T-cell (primary cell): ENCODE measurements at places on chromosomes 6 and 20.

- no peak for DNase-seq
Observed at GRCh38 chr20:57377350-57377749, 13.8 kb upstream of the RBM38 start.

DNA sequence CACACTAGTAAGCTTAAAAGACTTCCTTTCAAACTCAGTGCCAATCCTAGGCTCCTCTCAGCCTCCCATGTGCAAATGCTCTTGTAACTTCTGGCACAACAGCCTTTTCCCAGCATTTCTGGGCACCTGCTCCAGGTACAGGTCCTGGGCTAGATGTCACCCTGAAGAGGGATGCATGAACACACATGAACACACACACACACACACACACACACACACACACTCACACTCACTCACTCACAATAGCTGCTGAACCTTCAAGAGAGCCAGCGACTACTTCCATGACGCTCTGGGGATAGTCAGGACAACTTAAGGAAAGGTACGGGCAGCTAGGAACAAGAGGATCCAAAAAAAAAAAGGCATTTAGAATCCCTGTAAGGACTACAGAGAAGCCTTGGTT, 122.8 kb downstream of the INSM1 start:
- DNase-seq, result no peak

DNA sequence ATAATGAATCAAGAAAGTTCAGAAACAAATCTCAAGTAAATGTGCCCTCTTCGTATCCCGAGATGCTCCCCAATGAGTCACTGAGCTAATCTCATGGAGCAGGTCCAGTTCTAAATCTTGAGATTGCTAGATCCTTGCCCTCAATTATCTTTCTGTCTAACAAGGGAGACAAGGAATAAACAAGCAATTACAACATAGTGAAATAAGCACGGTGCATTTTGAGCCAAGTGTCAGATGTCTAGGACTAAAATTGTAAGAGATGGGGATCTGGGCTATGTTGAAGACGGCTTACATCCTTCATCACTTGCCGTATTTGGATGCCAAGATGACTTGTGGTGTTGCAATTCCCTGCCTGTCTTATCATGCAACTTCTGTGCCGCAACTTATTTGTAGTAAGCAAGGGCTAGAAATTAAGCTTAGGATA, 56.5 kb upstream of the ADGRF1 start:
- DNase-seq, result no peak

DNA sequence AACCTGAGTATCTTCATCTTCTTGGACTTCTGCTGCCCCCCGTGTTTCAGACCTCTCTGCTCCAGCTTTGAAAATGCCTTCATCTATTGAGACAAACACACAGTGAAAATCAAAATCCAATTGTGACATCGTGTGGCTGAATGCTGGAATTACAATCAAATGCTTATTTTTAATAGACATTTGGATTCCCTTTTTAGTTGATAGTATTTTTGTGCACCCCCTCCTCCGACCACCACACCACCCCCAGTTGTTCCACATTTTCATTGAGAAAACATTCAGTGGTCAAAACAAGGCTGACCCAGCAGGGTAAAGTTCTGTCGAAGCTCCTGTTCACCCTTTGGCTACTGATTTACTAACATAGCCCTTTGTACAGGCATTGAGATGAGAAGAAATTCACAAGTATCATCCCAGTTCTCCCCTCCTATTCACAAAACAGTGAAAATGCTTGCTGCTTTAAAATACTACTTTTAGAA, 79.0 kb downstream of the NRSN1 start:
- no peak for DNase-seq

DNA sequence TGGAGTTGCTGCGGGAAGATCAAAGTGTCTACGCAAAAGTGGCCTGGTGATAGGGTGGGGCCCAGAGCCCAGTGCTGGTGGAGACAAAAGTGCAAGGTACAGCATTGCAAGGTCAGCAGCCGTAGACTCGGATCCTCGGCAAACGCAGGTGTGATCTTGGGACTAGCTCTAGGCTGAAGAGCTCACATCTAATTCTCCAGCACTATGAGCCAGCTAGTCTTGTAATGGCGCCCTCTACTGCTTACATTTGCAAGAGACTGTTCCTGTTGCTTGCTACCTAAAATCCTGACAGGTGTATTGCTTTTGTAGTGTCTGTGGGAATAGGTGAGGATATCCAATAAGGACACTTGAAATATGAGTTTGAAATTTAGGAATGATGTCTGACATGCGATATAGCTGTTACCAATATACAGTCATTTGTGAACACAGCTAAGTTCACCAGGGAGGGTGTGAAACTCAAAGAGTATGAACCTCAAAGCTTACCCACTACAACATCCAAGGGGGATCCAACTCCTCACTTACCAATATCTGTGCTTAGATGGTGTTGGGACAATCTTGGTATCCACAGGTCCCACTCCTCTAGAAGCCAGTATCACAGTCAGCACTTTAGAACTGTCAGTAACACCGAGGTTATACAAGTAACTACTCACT, 58.4 kb downstream of the PDE7B start:
- peak; percentile 20 for DNase-seq

DNA sequence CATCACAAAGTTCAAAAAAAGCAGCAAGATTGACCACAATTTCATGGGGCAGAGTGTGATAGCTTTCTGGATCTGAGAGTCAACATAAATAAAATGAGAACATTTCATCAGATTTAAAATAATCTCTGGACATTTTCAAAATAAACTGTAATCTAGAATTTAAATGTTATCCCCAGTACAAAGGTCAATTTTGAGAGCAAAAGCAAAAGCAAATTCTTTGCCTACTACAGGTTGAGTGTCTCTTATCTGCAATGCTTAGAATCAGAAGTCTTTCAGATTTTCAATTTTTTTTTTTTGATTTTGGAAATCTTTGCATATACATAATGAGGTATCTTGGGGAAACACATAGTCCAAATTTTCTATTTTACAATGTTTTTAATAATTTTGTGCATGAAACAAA, 67.6 kb upstream of the LYRM2 start:
- DNase-seq, result no peak

- no peak for DNase-seq
Observed at GRCh38 chr20:588476-588875, 21.6 kb downstream of the TCF15 start.

GRCh38 chr6:122620428-122620827, 10.2 kb downstream of the PKIB start:
- DNase-seq, result no peak

DNA sequence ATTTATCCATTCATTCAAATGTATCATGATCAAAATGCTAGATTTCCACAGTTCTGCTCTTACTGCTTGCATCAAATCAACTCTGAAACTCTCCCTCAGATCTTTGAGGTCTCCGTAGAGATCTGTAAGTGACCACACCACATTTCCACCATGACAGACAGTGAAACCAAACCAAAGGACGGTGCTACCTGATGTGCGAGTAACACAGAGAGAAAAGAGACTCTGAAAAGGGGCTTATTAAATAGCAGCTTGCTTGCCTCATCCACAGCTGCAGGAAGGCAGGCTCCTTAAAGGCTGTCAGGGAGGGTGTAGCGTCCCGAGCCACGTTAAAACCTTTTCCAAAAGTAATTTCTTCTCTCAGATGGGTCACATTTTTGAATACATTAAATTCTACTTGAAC, 335.8 kb downstream of the PACRG start:
- no peak for DNase-seq

DNA sequence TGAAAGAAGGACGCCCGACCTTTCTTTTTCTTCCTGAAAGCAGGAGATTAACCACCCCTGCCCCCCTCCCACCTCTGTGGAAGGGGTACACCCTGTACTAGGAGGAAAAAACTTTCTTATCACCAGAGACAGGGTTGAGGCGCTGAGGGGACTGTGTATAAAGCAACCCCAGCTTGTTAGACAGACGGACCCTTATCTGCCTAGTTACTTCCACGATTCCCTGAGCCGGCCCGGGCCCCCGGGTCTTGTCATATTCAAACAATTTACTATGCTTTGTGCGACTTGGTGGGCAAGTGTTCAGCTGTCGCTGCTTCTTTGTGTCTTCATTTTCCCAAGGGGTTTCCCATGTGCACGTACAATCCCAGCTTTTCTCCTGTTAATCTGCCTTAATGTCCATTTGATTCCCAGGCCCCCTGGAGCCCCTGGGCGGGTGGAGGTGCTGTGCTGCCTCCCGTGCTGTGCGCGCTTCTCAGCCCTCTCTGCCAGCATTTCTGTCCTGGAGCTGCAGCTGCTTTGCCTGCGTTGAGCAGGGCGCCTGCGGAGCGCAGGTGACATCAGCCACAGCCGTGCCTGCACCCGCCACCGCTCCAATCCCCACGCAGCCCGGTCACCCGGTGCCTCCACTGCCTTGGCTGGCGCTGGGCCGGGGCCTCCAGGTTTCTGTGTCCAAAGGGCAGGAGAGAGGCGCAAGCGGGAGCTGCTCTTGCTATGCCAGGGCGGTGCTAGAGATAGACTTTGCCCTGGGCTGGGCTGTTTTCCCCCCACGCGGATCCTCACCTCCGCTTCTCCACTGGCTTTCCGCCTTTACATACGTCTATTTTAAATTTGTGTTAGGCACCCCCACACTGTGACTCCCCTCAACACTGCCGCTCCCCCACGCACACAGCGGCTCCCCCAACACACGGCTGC, 96.2 kb downstream of the TTLL2 start:
- no peak for DNase-seq

- DNase-seq, result no peak
Observed at GRCh38 chr6:36650848-36651478, 27.6 kb upstream of the CDKN1A start.

DNA sequence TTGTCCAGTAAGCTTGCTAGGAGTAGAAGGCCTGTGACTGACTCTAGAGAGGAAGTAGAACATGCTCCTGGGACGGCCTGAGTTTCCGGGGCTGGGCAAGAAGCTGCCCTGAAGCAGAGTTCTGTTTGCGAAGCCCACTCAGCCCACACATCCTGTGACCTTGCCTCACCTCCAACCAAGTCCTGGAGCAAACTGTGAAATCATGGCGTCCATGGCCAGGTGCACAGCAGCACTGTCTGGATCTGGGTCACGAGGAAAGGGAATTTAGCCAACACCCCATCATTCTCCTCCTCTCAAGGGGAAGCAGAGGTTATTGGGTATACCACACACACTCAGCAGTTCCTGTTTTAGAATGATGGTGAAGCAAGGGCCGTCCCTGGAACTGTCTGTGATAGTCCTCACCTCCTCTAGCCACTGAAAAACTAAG, 87.5 kb downstream of the CRYBG1 start:
- peak; percentile 18 for DNase-seq

- DNase-seq, result no peak
Observed at GRCh38 chr6:105587349-105588122, 184.7 kb upstream of the PREP start.

- DNase-seq, result no peak
Observed at GRCh38 chr6:55839080-55839479, 36.3 kb downstream of the BMP5 start.

DNA sequence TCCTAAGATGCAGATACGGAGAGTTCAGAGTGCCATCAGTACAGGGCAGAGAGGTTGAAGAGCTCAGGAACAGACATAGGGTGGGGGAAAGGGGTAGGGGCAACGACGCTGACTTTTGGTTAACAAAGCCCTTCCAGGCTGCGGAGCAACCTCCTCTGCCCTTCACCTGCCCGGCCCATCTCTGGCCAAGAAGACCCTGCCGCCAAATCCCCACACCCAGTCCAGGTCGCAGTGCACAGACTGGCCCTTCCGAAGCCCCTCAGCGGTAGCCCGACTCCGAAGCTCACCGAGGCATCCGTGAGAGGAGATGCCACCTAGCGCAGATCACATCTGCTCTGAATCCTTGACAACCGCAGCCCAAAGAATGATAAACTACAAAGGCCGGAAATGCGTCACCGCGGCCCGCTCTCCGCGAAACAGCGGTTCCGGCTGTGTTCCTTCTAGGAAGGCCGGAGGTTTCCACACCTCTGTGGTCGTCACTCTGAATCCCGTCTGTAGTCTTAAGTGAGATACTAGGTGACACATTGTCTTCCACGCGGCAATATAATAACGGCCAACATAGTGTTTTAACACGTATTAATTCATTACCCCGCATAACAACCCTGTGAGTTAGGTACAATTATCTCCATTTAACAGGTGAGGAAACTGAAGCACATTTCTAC, at the start of gene ZSCAN23:
TSS of gene ZSCAN23 (minus strand) at position 380 of the 662 bp plus-strand sequence. CDS start 7,225 bp downstream, outside the sequence.
- DNase-seq, result peak; percentile 86

GRCh38 chr20:5843054-5843592, 92.9 kb downstream of the SHLD1 start:
- no peak for DNase-seq

- DNase-seq, result peak; percentile 80
Observed at GRCh38 chr20:32277361-32278198, at the start of gene KIF3B. TSS of gene KIF3B (plus strand) at chr20:32277651. CDS start at chr20:32309778, 32,127 bp downstream.

DNA sequence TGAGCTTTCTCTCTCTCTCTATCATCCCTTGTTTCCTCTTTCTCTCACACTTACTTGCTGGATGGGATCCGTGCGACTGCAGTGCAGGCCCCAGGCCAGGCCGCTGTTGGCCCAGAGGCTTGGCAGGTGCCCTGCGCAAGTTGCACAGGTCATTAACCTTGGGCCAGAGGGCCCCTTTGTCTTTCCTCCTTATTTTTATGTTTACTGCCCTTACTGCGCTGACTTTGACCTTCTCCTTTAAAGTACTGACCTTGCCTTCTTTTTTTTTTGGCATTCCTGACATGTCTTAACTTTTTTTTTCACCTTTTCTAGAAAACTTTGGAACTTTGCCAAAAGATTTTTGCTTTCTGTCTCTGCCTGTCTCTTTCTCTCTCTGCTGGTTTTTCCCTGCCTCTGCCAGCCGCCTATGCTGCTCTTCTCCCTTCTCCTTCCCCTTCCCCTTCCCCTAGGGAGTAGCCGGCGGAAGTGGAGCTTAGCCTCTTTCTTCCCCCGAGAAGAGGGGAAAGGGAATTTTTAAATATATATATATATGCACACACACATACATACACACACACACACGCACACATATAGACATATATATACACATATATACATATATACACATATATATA, 59.6 kb upstream of the CDH4 start:
- DNase-seq, result no peak

GRCh38 chr6:139249395-139249794, 42.4 kb downstream of the TXLNB start:
- DNase-seq, result no peak

- DNase-seq, result no peak
Observed at GRCh38 chr6:85887461-85887860, 244.8 kb upstream of the SYNCRIP start.

DNA sequence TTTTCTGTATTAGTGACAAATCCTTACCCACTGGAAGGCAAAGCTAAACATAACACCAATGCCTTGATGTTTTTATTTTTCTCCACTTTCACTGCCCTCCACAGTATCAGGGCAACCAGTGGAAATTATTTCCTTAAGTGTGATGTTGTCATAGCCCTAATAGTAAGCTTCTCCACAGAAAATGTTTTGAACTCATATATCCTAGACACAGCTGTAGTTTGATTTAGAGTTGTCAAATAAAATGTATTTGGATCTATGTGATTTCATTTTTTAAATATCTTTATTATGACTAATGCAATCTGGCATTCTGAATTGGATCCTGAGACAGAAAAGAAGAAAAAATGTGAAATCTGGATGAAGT, 70.9 kb upstream of the UFL1 start:
- DNase-seq, result no peak

- DNase-seq, result peak; percentile 28
Observed at GRCh38 chr6:130381459-130382380, 15.9 kb downstream of the TMEM200A start.

DNA sequence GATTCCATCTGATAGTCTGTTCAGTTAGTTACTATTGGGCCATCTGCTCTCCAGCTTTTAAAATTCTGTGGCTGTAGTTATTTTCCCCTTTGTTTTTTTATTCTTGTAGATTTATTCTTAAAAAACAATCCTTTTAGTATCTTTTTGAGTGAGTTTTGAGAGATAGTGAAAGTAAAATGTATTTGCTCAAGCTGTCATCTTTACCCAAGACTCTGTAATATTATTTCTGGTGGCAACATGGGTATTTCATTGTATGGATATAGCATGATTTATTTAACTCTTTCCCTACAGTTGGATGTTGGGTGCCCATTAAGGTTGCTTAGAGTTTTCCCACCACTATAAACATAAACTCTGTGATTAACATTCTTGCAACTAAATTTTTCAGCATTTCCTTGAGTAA, 24.6 kb downstream of the STK4 start:
- DNase-seq, result no peak
